ENCODE measurements at places on chromosomes 2 and 18.

GRCh38 chr2:236544362-236544761 is 25.3 kb upstream of the ACKR3 start:
- no peak for DNase-seq

GRCh38 chr2:13676269-13676668 is 956.2 kb upstream of the LRATD1 start:
- DNase-seq, result no peak

GRCh38 chr2:22215517-22215916 is 1091.7 kb downstream of the TDRD15 start:
- no peak for DNase-seq

DNA sequence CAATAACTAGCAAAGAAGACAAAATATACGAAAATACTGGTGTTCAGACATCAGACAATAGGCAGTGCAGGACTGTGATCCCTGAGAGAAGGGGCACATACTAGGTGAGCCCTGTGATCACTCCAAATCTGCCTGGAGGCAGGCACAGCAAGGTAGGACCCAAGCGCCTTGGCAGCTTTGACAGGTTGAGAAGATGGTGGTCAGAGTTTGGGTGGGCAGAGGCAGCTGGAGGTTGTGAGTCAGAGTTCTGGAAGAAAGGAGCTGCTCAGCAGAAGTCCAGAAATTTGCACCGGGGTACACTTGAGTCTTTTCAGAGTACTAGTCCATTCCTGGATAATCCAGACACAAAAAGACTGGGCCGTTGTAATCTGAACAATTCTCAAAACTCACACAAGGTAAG is 14.0 kb downstream of the KIF1A start:
- DNase-seq, result no peak

- DNase-seq, result no peak
Measured at GRCh38 chr2:21916934-21917522, 793.3 kb downstream of the TDRD15 start.

DNA sequence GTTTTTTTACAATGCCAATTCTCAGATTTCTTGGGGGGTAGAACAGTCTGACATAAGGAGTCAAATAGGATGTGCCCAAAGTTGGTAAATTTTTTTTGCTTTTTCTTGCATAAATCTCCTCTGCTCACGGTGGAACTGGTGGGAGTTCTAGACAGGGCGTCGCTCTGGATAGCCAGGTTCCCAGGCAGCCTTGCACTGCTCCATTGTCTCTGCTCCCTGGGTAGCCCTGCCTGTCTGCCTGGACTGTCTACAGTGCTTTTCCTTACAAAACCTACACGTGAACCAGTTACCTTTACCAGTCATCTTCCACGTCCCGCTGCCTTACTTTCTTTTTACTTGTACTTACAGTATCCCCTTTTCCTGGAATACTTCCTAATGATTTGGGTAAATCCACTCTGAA is 117.1 kb downstream of the ZNF407 start:
- no peak for DNase-seq

DNA sequence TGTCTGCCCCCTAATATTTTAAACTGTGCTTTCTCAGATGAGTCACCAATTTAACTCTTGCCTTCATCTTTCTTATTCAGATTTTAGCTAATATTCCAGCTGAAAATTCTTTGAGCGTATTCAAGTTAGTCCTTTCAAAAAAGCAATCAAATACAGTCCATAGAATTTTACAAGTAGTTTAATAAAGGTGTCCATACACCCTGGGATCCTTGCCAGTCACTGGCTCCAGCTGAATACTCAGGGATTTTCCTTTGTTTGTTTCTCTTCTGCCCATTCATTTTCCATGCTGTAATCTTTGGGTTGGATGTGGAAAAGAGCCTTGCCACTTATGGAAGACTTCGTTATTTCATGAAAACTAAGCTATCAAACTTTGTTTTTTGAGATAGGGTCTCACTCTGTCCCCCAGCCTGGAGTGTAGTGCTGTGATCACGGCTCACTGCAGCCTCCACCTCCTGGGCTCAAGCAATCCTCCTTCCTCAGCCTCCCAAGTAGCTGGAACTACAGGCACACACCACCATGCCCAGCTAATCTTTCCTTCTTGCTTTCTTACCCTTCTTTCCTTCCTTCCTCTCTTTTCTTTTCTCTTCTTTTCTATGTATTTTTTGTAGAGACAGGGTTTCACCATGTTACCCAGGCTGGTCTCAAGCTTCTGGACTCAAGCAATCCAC is 34.0 kb downstream of the VSNL1 start:
- DNase-seq, result no peak

GRCh38 chr18:6878556-6879297 is 149.2 kb downstream of the ARHGAP28 start:
- DNase-seq, result no peak

- DNase-seq, result no peak
Measured at GRCh38 chr18:3605954-3606443, 156.0 kb downstream of the TGIF1 start.

- no peak for DNase-seq
Measured at GRCh38 chr18:51168960-51169662, 28.4 kb downstream of the MEX3C start.

DNA sequence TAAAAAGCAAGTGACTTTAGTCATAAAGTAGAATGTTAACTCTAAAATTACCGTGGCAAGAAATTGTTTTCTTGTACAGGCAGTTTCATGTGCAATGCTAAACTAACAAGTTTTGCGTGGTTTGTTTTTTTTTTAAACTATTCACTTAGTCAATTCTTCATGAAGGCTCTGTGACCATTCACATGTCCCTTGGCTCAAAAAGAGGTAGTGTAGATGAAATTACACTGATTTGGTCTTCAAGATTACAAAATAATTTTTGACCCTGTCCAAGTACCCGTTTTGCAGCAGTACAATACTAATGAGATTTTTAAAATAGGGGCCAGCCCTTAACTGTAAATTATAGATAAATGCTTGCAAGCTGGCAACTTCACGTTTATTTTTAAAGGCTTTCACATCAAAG is 1.3 kb downstream of the TMEM131 start:
- no peak for DNase-seq

GRCh38 chr2:182766626-182767025 is 50.6 kb downstream of the DNAJC10 start:
- DNase-seq, result no peak

DNA sequence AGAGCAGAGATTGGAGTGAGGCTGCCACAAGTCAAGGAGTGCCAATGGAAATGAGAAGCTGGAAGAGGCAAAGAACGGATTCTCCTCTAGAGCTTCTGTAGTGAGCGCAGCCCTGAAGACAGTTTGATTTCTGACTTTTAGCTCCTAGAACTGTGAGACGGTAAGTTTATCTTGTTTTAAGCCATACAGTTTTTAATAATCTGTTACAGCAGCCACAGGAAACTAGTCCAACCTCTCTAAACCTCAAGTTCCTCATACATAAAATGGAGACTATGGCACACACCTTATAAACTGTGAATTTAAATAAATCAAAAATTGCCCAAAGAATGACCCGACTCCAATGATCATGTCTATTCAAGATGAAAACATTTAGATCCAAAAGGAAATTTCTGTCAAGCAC is 596.5 kb downstream of the BCL11A start:
- no peak for DNase-seq

DNA sequence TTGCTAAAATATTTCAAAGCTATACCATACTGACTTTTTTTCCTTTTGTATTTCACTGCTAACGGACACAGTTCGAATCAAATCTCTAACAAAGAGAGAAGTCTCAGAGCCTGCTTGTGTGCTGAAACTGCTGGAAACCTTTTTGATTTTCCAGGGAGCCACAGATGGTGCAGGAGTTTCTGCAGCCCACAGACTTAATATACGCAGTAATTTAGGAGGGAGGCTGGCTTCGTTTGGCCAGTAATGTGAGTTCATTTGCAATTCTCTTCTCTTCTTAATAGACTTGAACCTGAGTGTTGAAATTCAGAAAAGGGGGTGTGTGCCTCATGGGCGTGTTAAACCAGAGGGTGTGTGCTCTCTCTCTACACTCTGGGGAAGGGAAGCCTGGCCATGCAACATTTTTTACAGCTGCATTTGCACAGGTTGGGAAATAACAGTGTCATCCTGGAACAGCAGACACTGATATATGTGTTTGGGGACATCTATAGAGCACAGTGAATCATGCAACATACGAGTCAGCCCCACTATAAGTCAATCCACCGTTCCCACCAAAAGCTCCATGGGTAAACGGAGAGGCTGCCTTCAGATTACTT is 333.0 kb downstream of the CLIP4 start:
- no peak for DNase-seq

- peak; percentile 63 for DNase-seq
Measured at GRCh38 chr18:57649556-57650500, 28.2 kb upstream of the NARS1 start.

GRCh38 chr2:237459226-237459625 is 27.8 kb upstream of the MLPH start:
- DNase-seq, result no peak

DNA sequence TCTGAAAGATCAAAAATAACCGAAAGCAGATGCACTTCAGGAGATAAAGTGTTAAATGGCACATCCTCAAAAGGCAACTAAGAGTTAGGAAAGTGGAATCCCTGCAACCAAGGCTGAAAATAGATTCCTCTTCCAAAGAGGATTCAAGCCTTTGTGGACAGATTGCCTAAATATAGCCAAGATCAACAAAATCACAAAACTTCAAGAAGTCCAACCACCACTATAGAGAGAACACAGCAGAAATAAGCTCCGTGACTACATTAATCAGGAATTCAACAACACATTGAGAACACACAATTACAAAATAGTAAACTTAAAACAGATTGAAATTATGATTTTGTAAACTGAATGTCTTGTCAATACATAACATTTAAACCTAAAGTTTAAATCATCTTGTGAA is 165.7 kb downstream of the LNPK start:
- DNase-seq, result no peak

DNA sequence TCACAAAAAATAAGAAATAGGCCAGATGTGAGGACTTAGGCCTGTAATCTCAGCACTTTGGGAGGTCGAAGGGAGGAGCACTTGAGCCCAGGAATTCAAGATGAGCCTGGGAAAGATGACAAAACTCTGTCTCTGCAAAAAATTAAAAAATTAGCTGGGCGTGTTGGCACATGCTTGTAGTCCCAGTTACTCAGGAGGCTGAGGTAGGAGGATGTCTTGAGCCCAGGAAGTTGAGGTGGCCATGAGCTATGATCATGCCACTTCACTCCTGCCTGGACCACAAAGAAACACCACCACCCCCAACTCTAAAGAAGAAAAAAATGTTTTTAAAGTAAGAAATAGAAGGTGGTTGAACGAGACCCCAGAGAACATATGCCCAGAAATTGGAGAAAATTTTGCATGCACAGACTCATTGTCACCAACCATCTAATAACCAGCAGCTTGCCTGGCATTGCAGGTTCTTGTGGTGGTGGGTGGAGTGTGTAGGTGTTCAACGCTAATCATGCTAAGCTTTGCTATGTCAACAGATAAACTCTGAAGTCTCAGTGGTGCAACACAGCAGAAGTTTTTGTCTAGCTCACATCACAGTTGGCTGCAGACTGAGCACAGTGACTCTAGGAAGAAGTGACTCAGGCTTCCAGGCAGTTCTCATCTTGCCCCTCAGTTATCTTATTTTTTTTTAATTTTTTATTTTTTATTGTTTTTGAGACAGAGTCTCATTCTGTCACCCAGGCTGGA is 18.6 kb downstream of the ARL4C start:
- no peak for DNase-seq

DNA sequence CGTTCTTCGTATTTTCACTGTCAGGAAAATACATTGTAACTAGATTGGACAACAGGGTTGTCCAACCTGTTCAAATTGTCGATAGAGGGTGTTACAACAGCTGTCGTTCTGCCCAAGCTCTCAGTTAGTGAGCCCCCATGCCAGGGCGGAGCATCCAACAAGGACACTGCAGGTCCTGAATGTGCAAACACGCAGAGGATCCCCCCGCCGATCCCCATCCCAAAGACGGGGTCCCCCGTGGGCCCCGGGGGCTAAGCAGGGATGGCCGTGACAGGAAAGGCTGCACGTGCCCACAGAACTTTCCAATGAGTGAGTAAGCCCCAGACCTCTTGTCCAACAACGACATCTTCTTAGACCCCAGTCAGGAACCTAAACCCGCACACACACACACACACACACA is 140.8 kb downstream of the PXDN start:
- no peak for DNase-seq

- DNase-seq, result peak; percentile 49
Measured at GRCh38 chr2:98912221-98912851, 23.7 kb downstream of the CRACDL start.

- no peak for DNase-seq
Measured at GRCh38 chr2:216866515-216867095, 6.7 kb upstream of the TNP1 start.

- no peak for DNase-seq
Measured at GRCh38 chr18:54165450-54165849, 59.0 kb downstream of the MBD2 start.

GRCh38 chr2:8636041-8636491 is 45.8 kb upstream of the ID2 start:
- no peak for DNase-seq

GRCh38 chr2:197803033-197803444 is 1.4 kb upstream of the PLCL1 start:
- DNase-seq, result peak; percentile 14

GRCh38 chr2:6919901-6920742 is 2.9 kb downstream of the RNF144A start:
- DNase-seq, result no peak

DNA sequence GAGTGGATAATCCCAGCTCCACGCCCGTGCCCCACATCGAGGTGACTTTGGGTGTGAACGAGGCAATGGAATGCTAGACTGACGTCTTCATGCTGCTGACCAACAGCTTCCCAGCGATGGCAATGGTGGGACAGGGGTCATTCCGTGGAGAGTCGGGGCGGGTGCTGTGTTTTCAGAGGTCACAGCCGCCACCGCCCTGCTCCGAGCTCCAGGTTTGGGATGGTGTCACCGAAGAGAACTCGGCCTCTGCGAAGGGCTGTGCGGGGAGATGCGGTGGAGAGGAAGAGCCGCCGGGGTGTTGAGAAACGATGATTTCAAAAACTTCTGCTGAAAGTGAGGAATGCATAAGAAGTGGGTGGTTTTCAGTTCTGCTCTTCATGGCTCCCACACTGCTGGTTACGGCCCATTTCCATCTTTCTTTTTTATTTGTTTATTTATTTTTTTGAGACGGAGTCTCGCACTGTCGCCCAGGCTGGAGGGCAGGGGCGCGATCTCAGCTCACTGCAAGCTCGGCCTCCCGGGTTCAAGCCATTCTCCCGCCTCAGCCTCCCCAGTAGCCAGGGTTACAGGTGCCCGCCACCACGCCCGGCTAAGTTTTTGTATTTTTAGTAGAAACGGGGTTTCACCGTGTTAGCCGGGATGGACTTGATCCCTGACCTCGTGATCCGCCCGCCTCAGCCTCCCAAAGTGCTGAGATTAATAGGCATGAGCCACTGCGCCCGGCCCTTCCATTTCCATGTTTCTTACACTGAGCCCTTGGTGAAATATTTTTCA is 142.6 kb downstream of the RTP5 start:
- no peak for DNase-seq

GRCh38 chr18:59414111-59414653 is 55.1 kb upstream of the LMAN1 start:
- DNase-seq, result no peak
